Natural killer cell treated with Interleukin-12 subunit alpha and Interleukin-12 subunit beta and Interleukin-15 and Interleukin-18, amount 100 ng/mL, for 72 hours (primary cell): ENCODE measurements at places on chromosomes 5 and 9. TPM values are rescaled to one million over a fixed set of nuclear protein-coding genes. Genes with fewer than 3 reads are reported as not detected.

GRCh38 chr9:129471201-129472019, 149.5 kb downstream of the C9orf50 start:
- no peaks in the 10 kb centered on the region for H3K27me3 ChIP-seq
- no peak overlapping the region for H3K27ac ChIP-seq
- no peak overlapping the region for H3K4me3 ChIP-seq
- H3K36me3 ChIP-seq, result no peaks in the 10 kb centered on the region
- H3K4me1 ChIP-seq, result peaks cover 7% of the 10 kb centered on the region

- H3K36me3 ChIP-seq, result no peaks in the 10 kb centered on the region
- no peak overlapping the region for H3K27ac ChIP-seq
- H3K4me1 ChIP-seq, result no peaks in the 10 kb centered on the region
- no peak for DNase-seq
- no peaks in the 10 kb centered on the region for H3K27me3 ChIP-seq
- H3K4me3 ChIP-seq, result no peak overlapping the region
These were observed 43.9 kb upstream of the RNF130 start for GRCh38 chr5:180115326-180116076.

DNA sequence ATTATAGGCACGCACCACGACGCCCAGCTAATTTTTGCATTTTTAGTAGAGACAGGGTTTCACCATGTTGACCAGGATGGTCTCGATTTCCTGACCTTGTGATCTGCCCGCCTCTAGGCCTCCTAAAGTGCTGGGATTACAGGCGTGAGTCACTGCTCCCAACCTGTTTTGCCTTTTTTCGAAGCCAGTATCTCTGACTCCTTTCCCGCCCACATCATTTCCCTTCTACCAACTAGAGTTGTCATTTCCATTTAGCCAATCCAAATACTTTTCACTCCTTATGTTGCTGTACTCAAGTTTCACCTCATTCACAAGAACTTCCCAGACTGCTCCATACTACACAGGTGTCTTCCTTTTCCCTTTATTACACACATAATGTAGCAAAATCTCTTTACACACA, 502.6 kb upstream of the CDH6 start:
- no peaks in the 10 kb centered on the region for H3K4me1 ChIP-seq
- no peaks in the 10 kb centered on the region for H3K36me3 ChIP-seq
- no peak overlapping the region for H3K27ac ChIP-seq
- no peak for DNase-seq

- H3K27ac ChIP-seq, result no peak overlapping the region
- H3K36me3 ChIP-seq, result peaks cover 31% of the 10 kb centered on the region
- H3K4me1 ChIP-seq, result no peaks in the 10 kb centered on the region
- DNase-seq, result no peak
These were observed 66.5 kb downstream of the NUP214 start for GRCh38 chr9:131191857-131192256.

GRCh38 chr9:30628915-30629567, 1755.4 kb upstream of the ACO1 start:
- no peak overlapping the region for H3K27ac ChIP-seq
- no peak overlapping the region for H3K4me3 ChIP-seq
- no peaks in the 10 kb centered on the region for H3K27me3 ChIP-seq
- no peak for DNase-seq
- H3K4me1 ChIP-seq, result no peaks in the 10 kb centered on the region
- peaks cover 5% of the 10 kb centered on the region for H3K36me3 ChIP-seq

DNA sequence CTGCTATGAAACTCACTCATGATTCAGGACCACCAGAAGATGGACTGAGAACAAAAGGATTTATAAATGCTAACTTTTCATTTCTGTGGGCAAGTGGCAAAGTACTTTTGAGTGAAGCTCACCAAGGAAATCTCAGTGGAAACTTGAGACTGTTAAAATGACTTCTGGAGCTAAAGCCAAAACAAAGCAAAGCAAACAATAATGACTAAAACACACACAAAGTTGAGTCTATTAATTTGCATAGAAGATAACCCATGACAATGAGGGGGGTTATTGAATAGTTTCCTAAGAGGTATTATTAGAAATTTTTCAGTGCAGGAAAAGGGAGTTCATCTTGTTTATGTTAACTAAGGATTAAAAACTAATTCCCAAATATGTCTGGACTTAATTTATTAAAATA, 612.8 kb upstream of the FAM174A start:
- no peaks in the 10 kb centered on the region for H3K27me3 ChIP-seq
- H3K36me3 ChIP-seq, result no peaks in the 10 kb centered on the region
- H3K27ac ChIP-seq, result no peak overlapping the region
- no peak for DNase-seq

GRCh38 chr5:140251527-140251973, 51.4 kb downstream of the PFDN1 start:
- H3K27me3 ChIP-seq, result no peaks in the 10 kb centered on the region
- DNase-seq, result peak; percentile 75
- H3K4me1 ChIP-seq, result peaks cover 27% of the 10 kb centered on the region

DNA sequence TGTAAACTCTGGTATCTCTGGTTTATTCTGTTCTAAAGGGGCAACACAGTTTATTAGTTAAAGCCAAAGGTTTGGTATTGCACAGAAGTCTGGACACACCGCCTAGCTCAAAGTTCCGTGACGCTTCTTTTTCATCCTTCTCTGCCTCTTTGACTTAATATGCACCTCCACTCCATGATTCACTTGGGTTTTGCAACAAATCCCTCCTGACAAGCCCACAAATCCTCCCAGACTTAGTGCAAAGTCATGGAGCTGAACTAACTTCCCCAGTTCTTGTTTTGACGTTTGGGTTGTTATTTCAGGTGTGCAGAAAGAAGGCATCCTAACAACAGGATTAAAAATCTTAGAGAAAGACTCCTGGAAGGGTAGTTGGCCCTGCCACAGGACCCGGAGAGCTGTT, 441.6 kb upstream of the DMAC1 start:
- H3K27ac ChIP-seq, result no peak overlapping the region
- no peak for DNase-seq
- H3K4me3 ChIP-seq, result no peak overlapping the region
- H3K36me3 ChIP-seq, result no peaks in the 10 kb centered on the region
- H3K27me3 ChIP-seq, result peaks cover 8% of the 10 kb centered on the region

- H3K36me3 ChIP-seq, result no peaks in the 10 kb centered on the region
- no peak for DNase-seq
- no peak overlapping the region for H3K4me3 ChIP-seq
- H3K4me1 ChIP-seq, result peaks cover 12% of the 10 kb centered on the region
These were observed 2.4 kb upstream of the DAB2 start for GRCh38 chr5:39427229-39427628.

- H3K27me3 ChIP-seq, result peaks cover 33% of the 10 kb centered on the region
- no peak for DNase-seq
- H3K27ac ChIP-seq, result no peak overlapping the region
- no peaks in the 10 kb centered on the region for H3K36me3 ChIP-seq
- no peak overlapping the region for H3K4me3 ChIP-seq
These were observed 30.6 kb upstream of the TTC1 start for GRCh38 chr5:159978358-159978757.

DNA sequence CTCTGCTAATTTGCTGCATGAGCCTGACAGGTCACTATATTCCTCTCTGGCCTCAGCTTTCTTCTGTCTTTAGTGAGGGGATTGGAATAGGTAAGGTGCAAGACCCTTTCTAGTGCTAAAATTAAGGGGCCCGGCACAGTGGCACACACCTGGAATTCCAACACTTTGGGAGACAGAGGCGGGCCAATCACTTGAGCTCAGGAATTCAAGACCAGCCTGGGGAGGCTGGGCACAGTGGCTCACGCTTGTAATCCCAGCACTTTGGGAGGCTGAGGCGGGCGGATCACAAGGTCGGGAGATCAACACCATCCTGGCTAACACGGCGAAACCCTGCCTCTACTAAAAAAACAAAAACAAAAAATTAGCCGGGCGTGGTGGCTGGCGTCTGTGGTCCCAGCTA, 37.2 kb downstream of the EGR1 start:
- H3K4me1 ChIP-seq, result peaks cover 7% of the 10 kb centered on the region
- DNase-seq, result no peak
- no peak overlapping the region for H3K27ac ChIP-seq
- H3K36me3 ChIP-seq, result peaks cover 4% of the 10 kb centered on the region
- no peak overlapping the region for H3K4me3 ChIP-seq

GRCh38 chr5:74623006-74623611, 17.4 kb downstream of the ENC1 start:
- H3K4me1 ChIP-seq, result peaks cover 16% of the 10 kb centered on the region
- no peak overlapping the region for H3K27ac ChIP-seq
- peaks cover 4% of the 10 kb centered on the region for H3K27me3 ChIP-seq
- no peaks in the 10 kb centered on the region for H3K36me3 ChIP-seq
- H3K4me3 ChIP-seq, result no peak overlapping the region

GRCh38 chr5:66850354-66851075, 254.3 kb downstream of the MAST4 start:
- no peak overlapping the region for H3K27ac ChIP-seq
- H3K4me3 ChIP-seq, result no peak overlapping the region
- H3K36me3 ChIP-seq, result no peaks in the 10 kb centered on the region
- DNase-seq, result no peak
- H3K27me3 ChIP-seq, result peaks cover 25% of the 10 kb centered on the region

- DNase-seq, result no peak
- H3K27me3 ChIP-seq, result no peaks in the 10 kb centered on the region
- H3K4me1 ChIP-seq, result peaks cover 65% of the 10 kb centered on the region
- H3K36me3 ChIP-seq, result no peaks in the 10 kb centered on the region
- H3K4me3 ChIP-seq, result peak overlapping the region; percentile 90
These were observed 2.3 kb downstream of the MAN2A1 start for GRCh38 chr5:109691996-109692395.

- H3K27me3 ChIP-seq, result no peaks in the 10 kb centered on the region
- peaks cover 53% of the 10 kb centered on the region for H3K4me1 ChIP-seq
- H3K4me3 ChIP-seq, result peak overlapping the region; percentile 48
- peak; percentile 66 for DNase-seq
These were observed 85.8 kb downstream of the MRPS27 start for GRCh38 chr5:72234265-72234700.

The PCDHGA12 gene
- 0.69 TPM for total RNA-seq

The LHX2 gene
- not detected for total RNA-seq

- H3K4me1 ChIP-seq, result peaks cover 7% of the 10 kb centered on the region
- no peak overlapping the region for H3K4me3 ChIP-seq
- H3K27ac ChIP-seq, result no peak overlapping the region
- no peaks in the 10 kb centered on the region for H3K36me3 ChIP-seq
These were observed 25.7 kb upstream of the KLF9 start for GRCh38 chr9:70439991-70440706.

GRCh38 chr5:35816881-35817521, 39.7 kb upstream of the IL7R start:
- no peak overlapping the region for H3K27ac ChIP-seq
- no peak overlapping the region for H3K4me3 ChIP-seq
- H3K4me1 ChIP-seq, result no peaks in the 10 kb centered on the region
- no peaks in the 10 kb centered on the region for H3K36me3 ChIP-seq
- H3K27me3 ChIP-seq, result peaks cover 3% of the 10 kb centered on the region
- DNase-seq, result no peak

- H3K36me3 ChIP-seq, result peaks cover 7% of the 10 kb centered on the region
- peaks cover 6% of the 10 kb centered on the region for H3K4me1 ChIP-seq
- no peak for DNase-seq
These were observed 137.1 kb downstream of the FOXD1 start for GRCh38 chr5:73311291-73312110.

The SLC36A2 gene
- not detected for total RNA-seq

DNA sequence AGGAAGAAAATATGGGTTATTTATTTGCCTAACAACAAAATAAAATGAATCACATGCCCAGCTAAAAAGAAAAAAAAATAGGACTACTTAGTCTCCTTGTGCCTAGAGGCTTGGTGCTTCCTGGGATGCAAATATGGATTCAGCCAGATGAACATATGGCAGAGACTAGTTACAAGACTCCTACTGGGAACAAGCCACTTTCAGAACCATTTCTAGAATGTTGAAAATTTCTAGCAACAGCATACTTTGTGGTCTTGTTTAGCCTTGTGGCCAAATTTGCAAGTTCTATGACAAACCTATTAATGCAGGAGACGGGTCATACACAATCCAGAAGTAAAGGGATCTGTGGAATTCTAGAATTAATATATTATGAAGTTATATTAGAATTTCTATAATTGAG, 198.7 kb downstream of the CHSY3 start:
- H3K4me3 ChIP-seq, result no peak overlapping the region
- H3K27ac ChIP-seq, result no peak overlapping the region
- H3K36me3 ChIP-seq, result no peaks in the 10 kb centered on the region
- no peaks in the 10 kb centered on the region for H3K27me3 ChIP-seq

The PCSK1 gene
- not detected for total RNA-seq

GRCh38 chr5:346229-346935, 24.9 kb downstream of the AHRR start:
- no peaks in the 10 kb centered on the region for H3K36me3 ChIP-seq
- no peak overlapping the region for H3K27ac ChIP-seq
- H3K4me1 ChIP-seq, result peaks cover 8% of the 10 kb centered on the region
- H3K27me3 ChIP-seq, result peaks cover 35% of the 10 kb centered on the region
- H3K4me3 ChIP-seq, result peak overlapping the region; percentile 4

GRCh38 chr9:6833518-6834192, 75.9 kb downstream of the KDM4C start:
- H3K4me3 ChIP-seq, result no peak overlapping the region
- H3K27me3 ChIP-seq, result no peaks in the 10 kb centered on the region
- H3K36me3 ChIP-seq, result peaks cover 8% of the 10 kb centered on the region
- DNase-seq, result no peak

- no peak for DNase-seq
- no peak overlapping the region for H3K4me3 ChIP-seq
- H3K27ac ChIP-seq, result no peak overlapping the region
- H3K4me1 ChIP-seq, result peaks cover 5% of the 10 kb centered on the region
These were observed 14.6 kb downstream of the PROP1 start for GRCh38 chr5:177981296-177982071.

The HTR4 gene
- not detected for total RNA-seq

The OR2V1 gene
- total RNA-seq, result not detected

DNA sequence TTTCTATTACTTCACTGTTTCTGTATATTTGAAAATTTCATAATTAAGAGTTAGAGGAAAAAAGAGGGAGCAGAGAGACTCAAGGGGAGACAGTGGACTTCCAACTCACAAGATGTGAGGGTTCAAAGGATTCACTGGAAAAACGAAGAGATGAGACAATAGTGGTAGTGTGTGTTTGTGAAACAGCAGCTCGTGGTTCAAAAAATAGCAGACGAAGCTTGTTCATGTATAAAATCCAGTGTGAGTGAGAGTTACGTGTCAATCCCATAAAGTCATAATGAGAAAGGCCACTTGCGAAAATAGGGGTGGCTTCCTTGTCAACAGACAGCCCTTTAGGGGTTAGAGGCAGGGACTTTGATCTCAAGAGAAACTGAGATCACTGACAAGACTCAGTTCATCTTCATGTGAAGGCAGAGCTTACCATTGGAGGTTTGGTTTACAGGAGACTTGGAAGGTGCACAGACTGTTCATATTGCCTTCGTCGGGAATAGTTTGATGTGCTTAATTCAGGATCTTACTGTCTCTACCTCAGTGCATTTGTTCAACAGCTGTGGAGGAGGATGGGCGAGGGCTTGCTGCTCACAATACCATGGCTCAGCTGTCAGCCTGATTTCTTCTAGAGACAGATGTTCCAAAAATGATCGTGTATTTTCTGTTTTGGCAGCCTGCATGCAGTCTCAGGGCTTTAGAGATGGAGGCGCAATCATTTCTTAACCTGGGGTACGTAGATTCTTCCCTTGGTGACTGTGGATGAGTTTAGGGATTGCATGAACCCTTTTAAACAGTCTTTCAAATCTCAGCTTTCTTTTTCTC, 105.7 kb upstream of the KLF9 start:
- H3K4me3 ChIP-seq, result peak overlapping the region; percentile 34
- no peak for DNase-seq
- peaks cover 14% of the 10 kb centered on the region for H3K27me3 ChIP-seq
- H3K4me1 ChIP-seq, result peaks cover 9% of the 10 kb centered on the region
